Esophagus muscularis mucosa (tissue), 4 donors: ENCODE measurements at places on chromosomes 7 and 10. TPM values are rescaled to one million over a fixed set of nuclear protein-coding genes. Genes with fewer than 3 reads are reported as not detected.
A peak's percentile ranks its signal among the peaks of the same experiment; 100 is the strongest.

DNA sequence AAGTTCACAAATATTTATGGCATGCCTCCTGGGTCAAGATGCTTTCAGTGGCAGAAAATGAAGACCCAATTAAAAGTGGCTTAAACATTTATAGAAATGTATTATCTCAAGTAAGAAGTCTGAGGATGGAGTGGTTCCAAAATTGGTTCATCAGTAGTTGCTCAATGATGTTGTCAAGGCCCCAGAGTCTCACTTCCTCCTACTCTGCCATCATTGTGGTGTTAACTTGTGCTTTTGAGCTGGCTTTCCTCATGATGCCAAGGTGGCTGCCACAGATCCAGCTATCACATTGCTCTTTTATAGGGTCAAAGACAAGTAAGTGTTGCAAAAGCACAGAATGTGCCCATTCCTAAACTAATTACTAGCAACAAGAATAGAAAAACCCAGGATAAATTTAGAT, 404.6 kb upstream of the NRP1 start:
- DNase-seq = no peak
- H3K27ac ChIP-seq = no peak overlapping the region
- H3K4me1 ChIP-seq = peaks cover 17% of the 10 kb centered on the region
- no peaks in the 10 kb centered on the region for H3K27me3 ChIP-seq
- H3K36me3 ChIP-seq = no peaks in the 10 kb centered on the region

GRM8 gene
- total RNA-seq = not detected

CPN1 gene
- not detected for total RNA-seq

GRCh38 chr7:115546790-115547189, 483.8 kb downstream of the TFEC start:
- no peak for DNase-seq
- H3K4me3 ChIP-seq = no peak overlapping the region
- no peaks in the 10 kb centered on the region for H3K27me3 ChIP-seq
- H3K27ac ChIP-seq = no peak overlapping the region

SHOC2 gene
- total RNA-seq = 54.4 TPM

- peak overlapping the region; percentile 38 for H3K27ac ChIP-seq
- peaks cover 27% of the 10 kb centered on the region for H3K4me1 ChIP-seq
- peak; percentile 89 for DNase-seq
- no peaks in the 10 kb centered on the region for H3K27me3 ChIP-seq
Observed at GRCh38 chr10:126391192-126391885, 3.1 kb upstream of the ADAM12 start.

- no peaks in the 10 kb centered on the region for H3K4me1 ChIP-seq
- H3K27ac ChIP-seq = no peak overlapping the region
- H3K4me3 ChIP-seq = no peak overlapping the region
- H3K27me3 ChIP-seq = no peaks in the 10 kb centered on the region
Observed at GRCh38 chr7:95986178-95986764, 213.9 kb downstream of the DYNC1I1 start.

- no peaks in the 10 kb centered on the region for H3K4me1 ChIP-seq
- H3K36me3 ChIP-seq = peaks cover 3% of the 10 kb centered on the region
- DNase-seq = no peak
- no peak overlapping the region for H3K27ac ChIP-seq
Observed at GRCh38 chr7:45185028-45185863, 27.7 kb downstream of the RAMP3 start.

GOLGA7B gene
- total RNA-seq = 0.29 TPM

TMEM236 gene
- 0.34 TPM for total RNA-seq

DNA sequence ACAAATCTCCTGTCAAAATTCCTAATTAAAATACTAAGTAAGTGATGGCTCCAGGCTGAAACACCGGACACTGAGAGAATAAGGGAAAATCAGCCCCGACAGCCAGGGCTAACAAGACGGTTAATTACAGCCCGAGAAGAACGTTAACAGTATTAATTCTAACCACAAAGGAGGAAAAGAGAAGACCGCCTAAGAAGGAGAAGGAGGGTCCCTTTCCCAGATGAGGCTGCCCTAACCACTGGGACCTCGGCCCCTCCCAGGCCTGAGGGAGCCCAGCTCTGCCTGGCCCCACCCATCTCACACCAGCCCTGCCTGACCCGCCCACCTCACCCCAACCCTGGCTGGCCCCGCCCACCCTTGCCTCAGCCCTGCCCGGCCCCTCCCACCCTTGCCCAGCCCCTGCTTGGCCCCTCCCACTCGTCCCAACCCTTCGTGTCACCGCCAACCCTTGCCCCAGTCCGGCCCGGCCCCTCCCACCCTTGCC, 51.3 kb downstream of the PWWP2B start:
- no peaks in the 10 kb centered on the region for H3K36me3 ChIP-seq
- H3K27ac ChIP-seq = peak overlapping the region; percentile 68
- no peak overlapping the region for H3K4me3 ChIP-seq
- peaks cover 24% of the 10 kb centered on the region for H3K4me1 ChIP-seq
- DNase-seq = no peak

PEX1 gene
- 19.5 TPM for total RNA-seq

GRCh38 chr10:67438605-67439304, 257.2 kb downstream of the CTNNA3 start:
- no peak for DNase-seq
- no peak overlapping the region for H3K4me3 ChIP-seq
- H3K27me3 ChIP-seq = no peaks in the 10 kb centered on the region
- H3K36me3 ChIP-seq = no peaks in the 10 kb centered on the region
- no peak overlapping the region for H3K27ac ChIP-seq
- no peaks in the 10 kb centered on the region for H3K4me1 ChIP-seq

STAG3 gene
- total RNA-seq = 0.50 TPM

- DNase-seq = no peak
- no peaks in the 10 kb centered on the region for H3K27me3 ChIP-seq
- H3K36me3 ChIP-seq = no peaks in the 10 kb centered on the region
- no peak overlapping the region for H3K4me3 ChIP-seq
- no peak overlapping the region for H3K27ac ChIP-seq
- H3K4me1 ChIP-seq = no peaks in the 10 kb centered on the region
Observed at GRCh38 chr7:41816111-41816510, 113.2 kb upstream of the INHBA start.

DNA sequence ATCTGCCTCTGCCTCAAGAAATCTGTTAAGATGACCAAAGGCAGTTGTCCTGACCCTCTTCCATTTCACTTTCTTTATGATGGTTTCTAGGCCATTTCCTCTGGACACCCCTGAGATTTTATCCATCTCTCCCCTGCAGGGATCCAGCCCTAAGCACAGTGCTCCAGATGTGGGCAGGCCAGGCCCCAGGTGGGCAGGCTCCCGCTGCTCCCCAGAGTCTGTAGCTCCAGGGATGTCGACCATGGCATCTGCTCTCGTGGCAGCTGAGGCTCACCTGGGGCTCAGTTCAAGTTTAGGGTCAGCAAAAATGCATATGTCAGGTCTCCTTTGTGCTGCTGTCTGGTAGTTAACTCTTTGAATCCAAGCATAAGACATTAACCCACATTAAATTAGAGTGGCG, 11.8 kb downstream of the CEP41 start:
- no peak for DNase-seq
- no peak overlapping the region for H3K27ac ChIP-seq
- no peaks in the 10 kb centered on the region for H3K36me3 ChIP-seq
- H3K27me3 ChIP-seq = no peaks in the 10 kb centered on the region
- no peak overlapping the region for H3K4me3 ChIP-seq

DNA sequence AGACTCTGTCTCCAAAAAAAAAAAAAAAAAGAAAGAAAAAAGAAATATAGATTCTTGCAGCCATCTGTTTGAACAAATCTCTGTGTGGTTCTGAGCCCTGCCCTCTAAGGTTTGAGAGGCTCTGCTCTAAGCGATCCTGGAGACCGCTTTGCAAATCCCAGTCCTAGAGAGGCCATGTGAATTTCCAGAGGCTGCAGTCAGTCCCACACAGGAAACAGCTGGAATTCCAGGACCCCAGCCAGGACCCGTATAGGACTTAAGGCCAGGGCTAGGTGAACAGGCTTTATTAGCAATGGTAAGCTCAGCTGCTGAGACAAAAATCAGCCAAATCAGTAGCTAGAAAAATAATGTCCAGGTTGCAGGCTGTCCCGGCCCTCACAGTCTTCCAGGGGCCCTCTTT, 154.8 kb downstream of the RPS24 start:
- H3K27me3 ChIP-seq = no peaks in the 10 kb centered on the region
- DNase-seq = no peak
- H3K27ac ChIP-seq = no peak overlapping the region
- H3K36me3 ChIP-seq = no peaks in the 10 kb centered on the region

DNA sequence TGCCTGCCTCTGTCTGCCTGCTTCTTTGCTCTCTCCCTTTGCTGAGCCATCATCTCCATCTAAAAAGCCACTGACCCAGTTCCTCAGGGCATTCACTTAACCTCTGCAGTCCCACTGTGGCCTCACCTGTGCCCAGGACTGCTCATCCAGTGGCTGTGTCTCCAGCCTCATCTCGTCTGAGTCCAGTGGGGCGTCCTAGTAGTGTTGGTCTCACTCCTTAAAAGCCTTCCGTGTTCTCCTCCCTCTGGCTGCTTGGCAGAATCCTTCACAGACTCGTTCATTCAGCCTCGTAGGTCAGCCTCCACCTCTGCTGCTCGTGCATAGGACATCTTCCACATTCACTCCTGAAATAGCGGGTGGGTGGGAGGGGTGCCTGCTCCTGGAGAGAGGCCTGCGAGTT, 7.3 kb downstream of the RARRES2 start:
- H3K27me3 ChIP-seq = no peaks in the 10 kb centered on the region
- DNase-seq = no peak
- no peak overlapping the region for H3K4me3 ChIP-seq
- peaks cover 4% of the 10 kb centered on the region for H3K36me3 ChIP-seq
- H3K27ac ChIP-seq = peak overlapping the region; percentile 68

DNA sequence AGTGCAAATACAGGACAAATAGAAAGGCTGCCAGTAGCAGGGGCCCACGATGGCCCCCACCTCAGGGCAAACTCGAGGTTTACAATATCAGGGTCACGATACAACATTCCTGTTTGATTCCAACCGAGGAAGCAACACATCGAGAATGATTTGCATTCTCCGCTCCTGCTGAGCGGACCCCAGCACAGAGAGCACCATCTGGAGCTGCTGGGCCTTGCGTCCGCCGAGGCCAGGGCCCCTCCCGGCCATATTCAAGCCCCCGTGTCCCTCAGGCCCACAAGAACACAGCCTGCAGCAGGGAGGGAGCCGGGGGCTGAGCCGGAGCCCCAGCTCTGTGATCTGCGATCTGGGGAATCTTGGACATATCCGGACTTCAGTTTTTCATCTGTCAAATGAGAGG, 84.3 kb downstream of the PRKAG2 start:
- DNase-seq = no peak
- no peak overlapping the region for H3K27ac ChIP-seq
- no peak overlapping the region for H3K4me3 ChIP-seq
- H3K36me3 ChIP-seq = no peaks in the 10 kb centered on the region
- H3K4me1 ChIP-seq = peaks cover 32% of the 10 kb centered on the region
- no peaks in the 10 kb centered on the region for H3K27me3 ChIP-seq
